ENCODE measurements at places on chromosomes 1 and 21.

DNA sequence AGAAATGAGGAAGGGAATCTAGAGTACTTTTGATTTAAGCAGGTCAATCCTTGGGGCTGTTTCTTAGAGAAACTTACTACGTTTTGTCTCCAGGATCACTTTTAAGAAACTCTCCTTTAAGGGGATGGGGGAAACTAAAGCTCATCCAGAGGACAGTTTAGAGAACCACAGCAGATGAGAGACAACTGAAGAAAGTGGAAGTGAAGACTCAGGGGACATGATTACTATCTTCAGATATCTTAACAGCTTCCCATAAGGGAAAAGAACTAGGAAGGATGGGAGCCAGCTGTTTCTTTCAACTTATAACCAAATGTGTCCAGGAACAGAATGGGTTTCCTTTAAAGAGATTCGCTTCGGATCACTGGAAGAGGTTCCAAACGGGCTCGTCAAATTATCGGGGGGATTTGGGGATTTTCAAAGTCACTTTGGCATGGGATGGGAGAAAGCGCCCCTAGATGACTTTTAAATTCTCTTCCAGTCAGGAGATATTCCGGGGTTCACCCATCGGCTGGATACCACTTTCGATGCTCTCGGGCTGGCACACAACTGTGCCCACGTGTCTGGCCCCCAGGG, 1.2 kb downstream of the SCMH1 start:
- peak; percentile 45 for DNase-seq

GRCh38 chr21:41147096-41147978, 20.6 kb upstream of the BACE2 start:
- DNase-seq, result no peak

DNA sequence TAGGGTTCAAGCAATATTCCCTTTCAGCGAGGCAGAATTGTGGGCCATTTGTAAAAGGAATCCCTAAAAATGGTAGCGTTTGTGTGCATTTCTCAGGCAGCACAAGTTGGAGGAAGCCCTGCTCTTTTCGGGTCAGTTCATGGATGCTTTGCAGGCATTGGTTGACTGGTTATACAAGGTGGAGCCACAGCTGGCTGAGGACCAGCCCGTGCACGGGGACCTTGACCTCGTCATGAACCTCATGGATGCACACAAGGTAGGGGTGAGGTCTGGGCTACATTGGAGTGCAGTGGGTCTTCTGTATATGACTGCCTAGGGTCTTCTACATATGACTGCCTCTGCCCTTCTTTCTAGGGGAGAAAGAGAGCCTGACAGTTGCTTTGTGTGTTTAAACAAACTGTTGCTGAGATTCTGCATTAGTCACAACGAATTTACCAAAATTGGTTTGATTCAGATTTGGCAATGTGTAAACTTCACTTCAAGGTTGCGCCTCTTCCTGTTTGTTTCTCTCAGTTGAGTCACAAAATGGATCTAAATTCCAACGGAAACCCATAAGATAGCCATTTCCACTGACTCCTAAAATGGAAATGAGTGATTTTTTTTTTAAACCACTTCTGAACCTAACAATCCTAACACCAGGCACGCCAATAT, 40.4 kb upstream of the BMP8A start:
- DNase-seq, result no peak

- DNase-seq, result no peak
These were observed 85.5 kb upstream of the PALMD start for GRCh38 chr1:99560207-99561040.

DNA sequence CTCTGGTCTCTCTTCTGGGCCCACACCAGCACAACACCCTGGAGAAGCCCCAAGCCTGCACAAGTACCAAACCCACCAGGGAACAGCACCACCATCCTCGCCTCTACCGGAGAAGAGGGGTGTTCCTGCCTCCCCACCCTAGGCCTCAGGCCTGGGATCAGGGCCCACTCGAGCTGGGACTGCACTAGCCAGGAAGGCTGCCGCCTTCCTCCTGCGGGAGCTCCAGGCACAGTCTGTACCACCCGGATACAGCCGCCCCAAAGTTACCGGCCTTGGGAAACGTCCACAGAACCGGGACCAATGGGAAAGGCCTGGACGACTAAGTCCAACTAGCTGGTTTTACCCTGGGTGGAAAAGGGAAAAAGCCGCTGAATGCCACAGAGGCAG, 3.4 kb downstream of the TAL1 start:
- DNase-seq, result no peak

DNA sequence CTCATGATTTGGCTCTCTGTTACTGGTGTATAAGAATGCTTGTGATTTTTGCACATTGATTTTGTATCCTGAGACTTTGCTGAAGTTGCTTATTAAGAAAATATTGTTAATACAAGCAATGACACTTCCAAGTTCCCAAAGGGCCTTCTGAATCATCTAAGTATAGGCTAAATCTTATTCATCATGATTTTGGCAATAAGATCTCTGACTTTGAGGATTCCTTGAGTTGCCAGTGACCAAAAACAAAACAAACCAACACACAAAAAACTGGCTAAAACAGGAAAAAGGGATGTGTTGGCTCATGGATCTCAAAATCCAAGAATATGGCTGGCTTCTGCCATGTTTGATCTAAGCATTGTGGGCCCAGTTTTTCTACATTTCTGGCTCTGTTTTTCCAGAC, 163.4 kb downstream of the HHIPL2 start:
- DNase-seq, result no peak

- peak; percentile 96 for DNase-seq
These were observed 16.1 kb upstream of the LRRC8D start for GRCh38 chr1:89804642-89805237.

GRCh38 chr21:44495611-44496563, 40.6 kb downstream of the LRRC3 start:
- DNase-seq, result no peak

DNA sequence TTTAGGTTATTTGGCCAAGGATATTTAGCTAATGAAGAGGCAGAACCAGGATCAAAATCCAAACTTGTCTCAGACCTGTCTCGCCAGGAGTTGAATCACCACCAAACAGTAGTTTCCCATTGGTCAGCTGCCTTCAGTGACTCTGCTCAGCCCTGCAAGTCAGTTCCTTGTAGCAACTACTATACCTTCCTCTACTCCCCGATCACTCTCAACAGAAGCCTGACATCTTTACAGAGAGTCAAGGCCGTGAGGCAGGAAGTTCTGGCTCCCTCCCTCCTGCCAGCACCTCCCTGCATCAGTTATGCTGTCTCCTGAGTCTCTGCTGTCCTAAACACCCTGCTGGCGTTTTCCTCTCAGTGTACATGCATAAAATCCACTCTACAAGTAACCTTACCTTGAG, 13.2 kb downstream of the PSMD4 start:
- DNase-seq, result no peak

DNA sequence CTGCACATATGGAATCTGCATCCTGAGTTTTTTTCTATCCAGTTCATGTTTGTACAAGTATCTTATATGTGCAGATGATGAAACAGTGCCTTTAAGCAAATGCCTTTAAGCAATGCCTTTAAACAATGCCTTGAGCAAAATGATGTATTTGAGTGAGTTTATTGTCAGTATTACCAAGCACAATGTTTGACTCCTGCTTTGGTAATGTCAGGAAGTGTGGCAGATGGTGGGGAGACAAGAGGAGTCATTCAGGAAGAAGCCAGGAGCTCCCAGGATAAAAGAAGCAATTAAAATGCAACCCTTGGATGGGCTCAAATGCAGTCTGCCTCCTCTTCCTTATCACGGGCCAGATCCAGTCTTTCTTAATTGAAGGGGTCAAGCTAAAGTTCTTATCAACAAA, 108.7 kb upstream of the KCNJ15 start:
- DNase-seq, result no peak

DNA sequence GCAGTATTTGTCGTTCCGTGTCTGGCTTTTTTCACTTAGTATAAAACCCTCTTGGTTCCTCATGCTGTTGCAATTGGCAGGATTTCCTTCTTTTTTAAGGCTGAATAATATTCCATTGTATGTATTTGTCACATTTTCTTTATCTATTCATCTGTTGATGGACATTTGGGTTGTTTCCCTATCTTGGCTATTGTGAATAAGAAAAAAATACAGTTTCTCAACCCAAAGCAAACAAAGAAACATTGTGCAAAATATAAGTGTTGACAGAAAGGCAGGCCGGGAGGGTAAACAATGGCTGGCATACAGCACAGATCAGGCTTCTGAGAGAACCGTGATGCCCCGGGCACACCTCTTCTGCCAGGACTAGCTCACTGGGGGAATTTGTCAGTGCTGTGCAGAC, 26.9 kb downstream of the NENF start:
- DNase-seq, result peak; percentile 99

DNA sequence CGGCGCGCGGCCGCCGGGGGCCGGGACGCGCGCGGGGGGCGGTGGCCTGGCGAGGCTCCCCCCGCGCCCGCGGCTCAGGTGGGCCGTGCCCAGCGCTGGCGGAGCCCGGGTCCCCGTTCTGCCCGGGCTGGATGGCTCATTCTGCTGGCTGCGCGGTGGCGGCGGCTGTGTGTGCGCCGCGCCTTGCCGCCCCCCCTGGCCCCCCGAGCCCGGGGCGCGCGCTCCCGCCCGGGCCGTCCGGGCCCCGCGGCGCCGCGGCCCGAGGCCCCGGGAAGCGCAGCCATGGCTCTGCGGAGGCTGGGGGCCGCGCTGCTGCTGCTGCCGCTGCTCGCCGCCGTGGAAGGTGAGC, at the start of gene EPHB2:
Gene EPHB2, plus strand, starts transcription at position 139 of the 349 bp plus-strand sequence. Its CDS starts 144 bp downstream, at position 283.
- no peak for DNase-seq

DNA sequence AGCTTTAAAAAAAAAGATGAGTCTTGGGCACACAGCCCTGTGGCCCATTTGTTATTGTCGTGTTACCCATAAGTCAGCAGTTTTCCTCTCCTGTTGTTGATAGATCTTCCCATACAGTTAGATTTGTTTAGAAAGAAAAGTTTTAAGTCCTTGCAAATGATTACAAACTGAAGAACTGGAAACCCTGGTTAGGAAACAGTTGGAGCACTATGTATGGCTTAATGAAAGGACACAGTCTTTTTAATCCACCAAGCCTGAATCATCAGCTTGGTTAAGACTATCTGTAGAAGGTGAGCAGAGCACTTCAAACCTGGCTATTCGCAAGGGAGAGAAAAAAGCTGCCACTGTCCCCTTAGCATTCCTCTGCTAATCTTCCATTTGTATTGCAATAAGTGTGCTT, 241.0 kb downstream of the DISC1 start:
- no peak for DNase-seq

DNA sequence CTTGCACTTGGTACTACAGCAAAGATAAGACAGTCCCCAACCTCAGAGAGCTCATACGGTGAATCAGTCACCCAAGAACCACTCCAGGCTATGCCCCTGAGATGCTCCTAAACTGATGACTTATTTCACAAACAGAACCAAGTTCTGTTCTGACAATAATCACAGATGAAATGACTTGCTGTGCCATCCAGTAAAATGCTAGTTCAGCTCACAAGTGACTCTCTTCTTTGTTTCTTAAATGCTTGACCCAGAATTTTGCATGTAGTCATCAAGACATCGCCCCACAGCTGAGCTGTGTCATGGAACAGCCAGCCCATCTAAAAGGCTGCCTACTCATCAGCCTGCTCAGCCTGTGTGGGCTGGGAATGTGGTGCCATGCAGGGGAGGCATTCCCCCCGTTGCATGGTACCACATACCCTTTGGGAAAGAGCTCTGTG, 6.1 kb upstream of the SLC19A2 start:
- no peak for DNase-seq

GRCh38 chr1:185850366-185850765, 116.2 kb downstream of the HMCN1 start:
- DNase-seq, result no peak

GRCh38 chr1:219476716-219477115, 136.2 kb downstream of the ZC3H11B start:
- DNase-seq, result no peak

DNA sequence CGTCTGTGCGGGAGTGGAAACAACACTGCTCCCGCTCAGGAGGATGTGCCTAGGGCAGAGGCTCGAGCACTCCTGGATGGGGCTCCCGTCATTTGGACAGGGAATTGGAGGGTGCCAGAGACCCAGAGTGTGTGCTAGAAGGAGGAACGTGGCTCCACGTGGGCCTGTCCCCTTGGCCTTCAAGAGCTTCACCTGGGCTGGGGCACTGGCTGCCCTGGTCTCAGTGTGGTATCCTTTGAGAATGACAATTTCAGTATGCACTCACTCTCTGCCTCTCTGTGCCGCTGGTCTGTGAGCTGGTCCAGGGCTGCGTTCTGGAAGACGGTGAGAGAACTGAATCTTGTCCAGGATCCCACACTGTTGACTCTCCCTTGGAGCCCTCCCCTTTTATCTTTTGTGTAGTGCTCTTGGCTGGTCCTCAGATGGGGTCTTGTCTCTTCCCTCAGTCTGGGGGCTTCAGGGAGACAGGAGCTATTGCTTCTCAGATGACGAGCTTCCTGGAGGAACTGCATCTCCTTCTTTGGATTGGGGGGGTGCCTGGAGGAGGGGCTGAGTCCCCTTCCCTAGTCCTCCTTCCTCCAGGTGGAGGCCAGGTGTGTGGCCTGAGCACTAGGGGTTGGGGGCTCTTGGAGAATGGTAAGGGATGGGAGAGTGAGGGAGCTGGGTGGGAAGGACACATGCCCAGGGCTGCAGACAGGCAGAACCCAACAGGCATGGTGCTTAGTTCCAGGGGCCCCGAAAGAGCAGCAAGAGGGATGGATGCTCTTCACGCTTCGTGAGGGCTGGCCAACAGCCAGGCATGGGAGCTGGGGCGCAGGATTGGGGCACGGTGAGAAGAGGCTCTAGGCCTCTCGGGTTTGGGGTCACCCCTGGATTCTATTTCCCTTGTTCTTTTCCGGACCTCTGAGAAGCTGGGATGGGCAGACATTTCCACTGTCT, 14.8 kb upstream of the ETV3L start:
- DNase-seq, result no peak

GRCh38 chr1:213533125-213533524, 454.6 kb upstream of the PROX1 start:
- no peak for DNase-seq

- DNase-seq, result no peak
These were observed 69.2 kb downstream of the OLFML2B start for GRCh38 chr1:161954466-161954865.

DNA sequence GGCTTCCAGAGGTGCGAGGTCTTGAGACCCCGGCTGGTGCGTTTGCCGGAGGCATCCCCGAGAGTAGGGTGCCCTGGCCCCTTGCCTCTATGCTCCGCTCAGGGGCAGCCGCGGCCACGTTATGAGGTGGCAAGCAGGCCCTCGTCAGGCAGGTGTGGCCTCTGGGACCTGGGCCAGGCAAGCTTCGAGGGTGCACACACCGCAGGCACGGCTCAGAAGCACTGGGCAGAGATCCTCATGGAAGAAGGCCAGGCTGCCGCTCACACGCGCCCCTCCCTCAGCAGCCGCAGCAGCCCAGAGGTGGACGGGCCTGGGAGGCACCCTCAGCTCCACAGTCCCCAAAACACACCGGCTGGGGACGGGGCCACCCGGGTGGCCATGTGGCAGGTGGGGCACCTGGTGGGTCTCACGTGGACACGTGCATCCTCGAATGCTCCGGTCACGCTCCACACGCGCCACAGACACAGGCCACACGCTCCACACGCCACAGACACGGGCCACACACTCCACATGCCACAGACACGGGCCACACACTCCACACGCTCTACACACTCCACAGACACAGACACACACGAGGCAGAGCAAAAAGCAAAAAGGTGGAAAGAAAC, 6.5 kb downstream of the SDF4 start:
- no peak for DNase-seq

GRCh38 chr1:8381618-8382017, 63.7 kb downstream of the SLC45A1 start:
- no peak for DNase-seq

GRCh38 chr1:11156441-11156840, 32.7 kb upstream of the ANGPTL7 start:
- DNase-seq, result no peak

GRCh38 chr1:41455479-41456332, 28.8 kb downstream of the EDN2 start:
- peak; percentile 63 for DNase-seq

- no peak for DNase-seq
These were observed 87.9 kb downstream of the SSBP3 start for GRCh38 chr1:54318246-54318814.
